Vagina (tissue), 2 donors: ENCODE measurements at places on chromosomes 7 and 10. TPM values are rescaled to one million over a fixed set of nuclear protein-coding genes. Genes with fewer than 3 reads are reported as not detected.

DNA sequence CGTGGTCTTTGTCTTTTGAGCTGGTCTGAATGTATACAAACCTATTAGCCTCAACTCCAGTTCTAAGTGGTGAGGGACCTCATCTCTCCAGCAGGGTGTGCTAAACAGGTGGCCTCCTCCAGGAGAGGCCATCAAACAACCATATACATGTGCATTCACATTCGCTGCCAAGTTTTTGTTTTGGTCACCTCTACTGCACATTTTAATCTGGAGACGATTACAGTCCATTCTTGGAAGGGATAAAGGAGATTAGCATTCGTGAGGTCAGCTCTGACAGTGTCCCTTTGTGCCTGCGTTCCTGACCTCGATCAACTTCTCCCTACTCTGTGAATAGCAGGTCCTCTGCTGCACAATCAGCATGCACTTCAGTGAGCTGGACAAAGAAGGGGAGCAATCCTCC lies 60.8 kb downstream of the RHOBTB1 start:
- no peak overlapping the region for H3K4me3 ChIP-seq
- H3K4me1 ChIP-seq, result peaks cover 3% of the 10 kb centered on the region
- no peak for DNase-seq
- no peak overlapping the region for H3K27ac ChIP-seq
- H3K36me3 ChIP-seq, result peaks cover 7% of the 10 kb centered on the region

DNA sequence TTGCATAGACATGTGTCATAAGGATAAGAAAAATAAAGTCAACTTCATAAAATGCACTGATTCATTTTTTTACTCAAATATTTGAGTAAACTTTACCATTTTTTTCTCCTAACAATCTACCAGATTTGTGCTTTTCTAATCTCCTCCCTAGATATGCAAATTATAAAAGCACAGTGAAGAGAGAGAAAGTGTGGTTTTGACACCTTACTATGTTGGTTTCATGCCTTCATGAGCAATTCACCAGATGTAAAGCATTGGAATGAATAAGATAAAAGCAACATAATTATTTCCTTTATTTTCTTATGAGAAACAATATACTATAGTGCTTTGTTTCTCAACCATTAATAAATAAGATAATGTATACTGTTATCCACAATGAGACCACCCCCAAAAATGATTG lies 432.5 kb upstream of the PCDH15 start:
- no peaks in the 10 kb centered on the region for H3K27me3 ChIP-seq
- DNase-seq, result no peak
- no peak overlapping the region for H3K27ac ChIP-seq
- H3K4me1 ChIP-seq, result no peaks in the 10 kb centered on the region
- no peaks in the 10 kb centered on the region for H3K36me3 ChIP-seq

- peaks cover 24% of the 10 kb centered on the region for H3K4me1 ChIP-seq
- H3K27me3 ChIP-seq, result peaks cover 21% of the 10 kb centered on the region
- H3K27ac ChIP-seq, result no peak overlapping the region
- H3K4me3 ChIP-seq, result no peak overlapping the region
- H3K36me3 ChIP-seq, result no peaks in the 10 kb centered on the region
Observed at GRCh38 chr7:97008275-97008917, 3.0 kb downstream of the DLX6 start.

DNA sequence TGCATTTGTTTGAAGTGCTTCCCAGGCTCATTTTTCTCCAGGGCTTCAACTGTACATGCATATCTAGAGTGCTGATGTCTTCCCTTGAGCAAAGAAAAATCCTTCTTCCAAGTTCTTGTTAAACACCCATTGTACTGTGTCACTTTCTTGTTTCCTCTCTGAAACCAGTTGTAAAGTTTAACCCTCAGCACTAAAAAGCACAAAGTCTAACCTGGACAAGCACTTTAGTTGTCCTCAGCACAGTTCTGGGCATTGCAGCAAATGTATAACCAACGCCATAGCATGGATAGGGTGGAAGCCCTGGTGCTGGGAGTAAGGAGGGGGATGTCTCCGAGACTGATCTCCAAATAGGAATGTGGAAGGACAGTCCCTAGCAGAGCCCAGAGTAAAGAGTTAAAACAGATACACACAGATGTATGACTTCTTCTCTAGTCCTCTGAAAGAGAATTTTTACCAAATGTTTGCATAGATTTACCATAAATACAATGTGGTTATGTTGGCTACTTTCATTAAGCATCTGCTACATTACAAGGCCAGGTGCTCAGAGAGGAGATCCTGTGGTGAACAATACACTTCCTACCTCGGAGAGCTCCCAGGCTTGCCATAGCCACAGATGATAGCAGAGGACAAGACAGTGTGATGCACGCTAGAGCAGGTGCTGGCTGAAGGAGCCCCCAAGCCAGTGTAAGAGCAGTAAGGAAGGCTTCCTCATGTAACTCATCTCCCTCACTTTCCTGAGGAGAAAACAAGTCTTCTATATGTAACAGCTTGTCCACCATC lies 57.0 kb downstream of the DNAJC12 start:
- H3K4me3 ChIP-seq, result no peak overlapping the region
- no peaks in the 10 kb centered on the region for H3K27me3 ChIP-seq
- H3K36me3 ChIP-seq, result no peaks in the 10 kb centered on the region
- H3K4me1 ChIP-seq, result no peaks in the 10 kb centered on the region
- no peak for DNase-seq

GRCh38 chr7:81260152-81260551 lies 341.3 kb upstream of the SEMA3C start:
- no peak overlapping the region for H3K4me3 ChIP-seq
- H3K27ac ChIP-seq, result no peak overlapping the region
- H3K27me3 ChIP-seq, result no peaks in the 10 kb centered on the region

- H3K4me3 ChIP-seq, result no peak overlapping the region
- H3K27me3 ChIP-seq, result no peaks in the 10 kb centered on the region
- no peak for DNase-seq
- H3K36me3 ChIP-seq, result no peaks in the 10 kb centered on the region
Observed at GRCh38 chr7:95686109-95686508, 86.2 kb upstream of the DYNC1I1 start.

- no peak overlapping the region for H3K4me3 ChIP-seq
- DNase-seq, result no peak
- no peaks in the 10 kb centered on the region for H3K27me3 ChIP-seq
Observed at GRCh38 chr10:119138346-119139306, 26.9 kb downstream of the SFXN4 start.

DNA sequence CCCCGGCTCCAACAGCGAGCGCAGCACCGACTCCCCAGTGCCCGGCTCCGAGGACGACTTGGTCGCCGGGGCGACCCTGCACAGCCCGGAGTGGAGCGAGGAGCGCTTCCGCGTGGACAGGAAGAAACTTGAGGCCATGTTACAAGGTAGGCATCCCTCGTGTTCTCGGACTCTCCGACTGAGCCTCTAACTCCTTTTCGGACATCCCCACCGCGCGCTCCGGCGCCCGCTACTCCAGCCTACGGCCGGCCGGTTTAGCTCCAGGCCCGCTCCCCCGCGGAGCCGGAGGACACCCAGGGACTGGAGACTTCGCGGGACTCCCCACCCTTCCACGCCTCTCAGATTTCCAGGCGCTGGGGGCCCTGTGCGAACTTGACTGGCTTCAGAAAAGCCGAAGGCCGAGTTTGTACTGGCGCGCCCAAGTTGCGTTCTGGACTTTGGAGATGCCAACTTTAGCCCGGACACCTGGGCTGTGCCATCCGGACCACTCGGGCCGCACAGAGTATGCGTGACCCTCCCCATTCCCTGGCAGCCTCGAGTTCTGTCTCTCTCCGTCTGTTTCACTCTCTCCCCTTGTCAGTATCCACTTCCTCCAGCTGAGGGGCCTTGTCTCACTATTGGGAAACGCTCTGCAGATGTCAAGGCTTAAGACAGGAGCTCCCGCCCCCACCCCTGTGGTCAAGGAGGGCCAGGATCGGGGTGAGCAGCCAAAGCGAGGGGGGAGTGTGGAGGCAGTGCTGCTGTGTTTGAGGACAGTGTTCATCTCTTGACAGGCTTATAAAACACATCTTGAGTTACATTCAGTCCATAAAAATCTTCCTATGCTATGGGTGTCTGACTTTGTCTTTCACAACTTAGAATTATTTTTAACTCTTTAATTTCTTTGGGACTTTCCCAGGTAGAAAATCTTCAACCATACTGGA lies 777 bp downstream of the BICC1 start:
- no peak for DNase-seq
- H3K4me3 ChIP-seq, result peak overlapping the region; percentile 59
- no peaks in the 10 kb centered on the region for H3K27me3 ChIP-seq
- no peaks in the 10 kb centered on the region for H3K36me3 ChIP-seq
- peaks cover 5% of the 10 kb centered on the region for H3K4me1 ChIP-seq

GRCh38 chr7:101941481-101942383 lies 124.3 kb downstream of the CUX1 start:
- H3K4me1 ChIP-seq, result peaks cover 58% of the 10 kb centered on the region
- no peak overlapping the region for H3K4me3 ChIP-seq
- H3K27ac ChIP-seq, result peak overlapping the region; percentile 73
- no peaks in the 10 kb centered on the region for H3K36me3 ChIP-seq
- H3K27me3 ChIP-seq, result no peaks in the 10 kb centered on the region

DNA sequence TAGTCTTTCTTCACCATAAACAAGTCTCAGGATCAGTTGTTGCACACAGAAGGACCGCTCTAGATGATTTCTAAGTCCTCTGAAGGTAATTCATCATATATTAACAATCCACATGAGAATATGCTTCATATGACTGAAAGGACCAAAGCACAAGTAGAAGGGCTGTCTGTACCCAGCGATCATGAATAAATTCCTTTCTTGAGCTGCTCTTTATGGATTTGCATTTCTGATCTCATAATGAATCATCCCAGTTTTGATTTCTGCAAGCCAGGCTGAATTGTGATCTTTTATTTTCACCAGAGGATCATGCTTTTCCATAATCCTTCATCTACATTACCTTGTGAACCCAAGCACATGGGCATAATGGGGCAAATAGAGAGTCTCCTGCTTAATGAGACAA lies 675.6 kb downstream of the MAGI2 start:
- H3K4me1 ChIP-seq, result no peaks in the 10 kb centered on the region
- no peaks in the 10 kb centered on the region for H3K27me3 ChIP-seq
- H3K36me3 ChIP-seq, result no peaks in the 10 kb centered on the region
- H3K27ac ChIP-seq, result no peak overlapping the region
- H3K4me3 ChIP-seq, result no peak overlapping the region

DNA sequence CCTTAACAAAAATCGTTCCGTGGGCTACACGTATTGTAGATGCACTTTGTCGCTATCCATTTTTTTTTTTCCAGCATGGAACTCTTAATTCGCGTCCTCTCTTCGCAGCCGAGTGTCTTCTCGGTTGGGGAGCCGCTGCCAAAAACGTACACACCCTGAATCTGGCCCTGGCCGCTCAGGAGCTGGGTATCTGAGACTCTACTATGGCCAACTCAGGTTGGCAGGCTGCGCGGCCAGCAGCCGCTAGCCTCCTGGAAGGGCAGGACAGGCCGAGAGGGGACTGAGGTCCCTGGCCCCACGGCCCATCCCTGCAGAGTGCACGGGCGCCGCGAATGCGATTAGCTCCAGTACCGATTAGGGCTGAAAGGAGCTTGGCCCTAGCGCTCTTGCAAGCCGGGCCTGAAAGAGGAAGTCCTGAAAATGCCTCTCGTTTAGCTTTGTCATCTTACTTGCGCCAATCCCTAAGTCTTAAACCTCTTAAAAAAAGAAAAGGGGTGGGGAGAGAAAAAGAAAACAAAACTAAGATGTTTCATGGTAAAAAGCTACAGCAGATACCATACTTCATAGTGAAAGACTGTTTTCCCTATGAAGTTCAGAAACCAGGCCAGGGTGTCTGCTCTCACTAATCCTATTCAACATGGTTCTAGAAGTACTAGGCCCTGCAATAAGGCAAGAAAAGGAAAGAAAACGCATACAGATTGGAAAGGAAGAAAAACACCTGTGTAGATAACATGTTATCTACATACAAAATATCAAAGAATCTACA lies 113.2 kb upstream of the RHEB start:
- H3K4me3 ChIP-seq, result peak overlapping the region; percentile 62
- H3K27ac ChIP-seq, result peak overlapping the region; percentile 94
- H3K36me3 ChIP-seq, result no peaks in the 10 kb centered on the region
- H3K27me3 ChIP-seq, result no peaks in the 10 kb centered on the region
- DNase-seq, result no peak

- DNase-seq, result no peak
- H3K4me3 ChIP-seq, result no peak overlapping the region
- no peaks in the 10 kb centered on the region for H3K36me3 ChIP-seq
- H3K27me3 ChIP-seq, result no peaks in the 10 kb centered on the region
- no peak overlapping the region for H3K27ac ChIP-seq
Observed at GRCh38 chr10:132022241-132022640, 40.5 kb upstream of the BNIP3 start.

GRCh38 chr7:157139111-157139809 lies 534 bp downstream of the UBE3C start:
- H3K36me3 ChIP-seq, result peaks cover 7% of the 10 kb centered on the region
- H3K27me3 ChIP-seq, result no peaks in the 10 kb centered on the region
- no peak for DNase-seq
- H3K4me3 ChIP-seq, result peak overlapping the region; percentile 83

DNA sequence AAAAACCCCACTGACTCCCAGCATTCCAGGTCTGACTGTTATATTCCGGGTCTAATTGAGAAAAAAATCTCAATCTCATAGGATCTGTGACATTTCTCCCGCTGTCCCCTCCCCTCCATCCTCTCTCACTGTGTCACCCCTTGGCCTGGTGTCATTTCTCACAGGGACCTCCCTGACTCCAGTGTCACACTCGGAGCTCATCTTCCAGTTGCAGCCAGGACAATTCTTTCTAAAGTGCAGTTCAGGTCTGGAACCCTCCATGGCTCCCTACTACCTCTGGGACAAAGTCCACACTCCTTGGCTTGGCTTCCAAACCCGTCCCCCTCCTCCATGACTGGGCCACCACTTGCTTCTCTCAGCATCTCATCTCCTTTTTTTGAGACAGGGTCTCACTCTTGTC lies 14.2 kb downstream of the MLXIPL start:
- no peak overlapping the region for H3K4me3 ChIP-seq
- no peaks in the 10 kb centered on the region for H3K27me3 ChIP-seq
- no peaks in the 10 kb centered on the region for H3K36me3 ChIP-seq
- H3K4me1 ChIP-seq, result no peaks in the 10 kb centered on the region
- H3K27ac ChIP-seq, result no peak overlapping the region

DNA sequence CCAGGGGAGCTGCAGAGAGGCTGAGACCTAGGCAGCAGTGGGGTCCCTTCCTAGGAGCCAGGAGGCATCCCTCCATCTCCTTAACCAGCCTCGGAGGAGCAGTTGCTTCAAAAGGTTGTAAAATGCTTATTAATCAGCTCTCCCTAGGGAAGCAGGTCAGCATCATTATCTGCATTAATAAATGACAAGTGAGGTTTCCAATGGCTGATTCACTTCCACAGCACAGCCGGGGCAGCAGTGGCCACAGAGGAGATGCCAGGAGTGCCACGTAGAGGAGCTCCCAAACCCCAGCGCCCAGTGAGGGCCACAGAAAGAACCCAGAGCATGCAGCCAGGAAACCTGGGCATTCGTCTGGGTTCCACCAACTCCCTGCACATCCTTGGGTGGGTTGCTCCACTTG lies 8.2 kb upstream of the NPFFR1 start:
- no peak overlapping the region for H3K4me3 ChIP-seq
- no peaks in the 10 kb centered on the region for H3K36me3 ChIP-seq
- DNase-seq, result no peak
- H3K4me1 ChIP-seq, result peaks cover 16% of the 10 kb centered on the region

Gene WEE2
- not detected for total RNA-seq

Gene GNAT3
- total RNA-seq, result not detected

Gene ATOH7
- total RNA-seq, result not detected

Gene BCCIP
- total RNA-seq, result 30.9 TPM

Gene SSC4D
- total RNA-seq, result not detected

Gene TPST1
- total RNA-seq, result 52.3 TPM

Gene CFAP43
- 0.25 TPM for total RNA-seq

Gene NEBL
- total RNA-seq, result 55.2 TPM

Gene SPDYE11
- not detected for total RNA-seq

Gene KCNMA1
- 94.3 TPM for total RNA-seq

Gene TMEM176B
- total RNA-seq, result 60.6 TPM

Gene OR2A42
- total RNA-seq, result not detected
